ENCODE measurements at places on chromosomes 2 and 18.

GRCh38 chr18:77658299-77658662 lies 408.6 kb downstream of the GALR1 start:
- no peak for DNase-seq

DNA sequence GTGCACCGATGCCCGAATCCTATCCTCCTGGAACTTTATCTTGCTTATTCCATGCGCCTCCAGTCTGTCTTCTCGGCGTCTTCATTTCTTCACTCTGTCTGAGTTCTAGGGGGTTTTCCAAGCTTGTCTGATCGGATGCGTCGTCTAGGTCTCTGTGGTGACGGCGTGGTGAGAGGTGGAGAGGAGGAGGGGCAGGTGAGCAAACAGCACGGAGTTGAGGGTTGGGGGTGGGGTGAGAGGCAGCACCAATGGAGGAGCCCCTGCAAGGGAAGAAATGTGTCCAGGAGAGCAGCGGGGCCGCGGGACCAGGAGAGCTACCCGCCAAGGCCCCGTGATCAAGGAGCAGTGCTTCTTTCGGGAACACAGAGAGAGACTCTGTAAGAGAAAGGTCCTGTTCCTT lies 131.3 kb upstream of the TWIST2 start:
- no peak for DNase-seq

DNA sequence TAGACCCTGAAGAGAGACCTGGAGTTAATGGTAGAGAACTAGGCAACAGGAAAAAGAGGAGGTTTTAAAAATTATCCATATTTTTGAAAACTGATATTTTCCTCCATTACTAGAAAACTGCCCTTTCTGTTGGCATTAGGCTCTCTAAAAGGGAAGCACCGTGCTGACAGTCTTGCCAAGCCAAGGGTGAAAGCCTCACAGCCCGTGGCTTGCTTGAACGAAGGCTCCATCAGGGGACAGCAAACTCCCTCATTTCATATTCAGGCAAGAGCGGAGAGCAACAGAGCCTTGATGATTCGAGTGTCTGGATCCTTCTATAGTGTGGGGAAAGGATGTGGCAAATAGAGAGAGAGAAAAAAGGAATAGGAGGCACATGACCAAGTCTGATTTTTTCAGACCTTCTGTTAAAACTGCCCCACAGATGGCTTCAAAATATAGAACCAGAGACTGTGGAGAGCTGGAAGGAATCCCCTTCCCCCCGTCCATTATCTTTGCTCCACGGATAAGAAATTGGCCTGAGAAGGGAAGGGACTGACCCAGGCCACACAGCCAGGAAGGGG lies 67.0 kb downstream of the CACNB4 start:
- DNase-seq: no peak

- DNase-seq: no peak
Measured at GRCh38 chr2:156505696-156506095, 69.5 kb downstream of the GPD2 start.

DNA sequence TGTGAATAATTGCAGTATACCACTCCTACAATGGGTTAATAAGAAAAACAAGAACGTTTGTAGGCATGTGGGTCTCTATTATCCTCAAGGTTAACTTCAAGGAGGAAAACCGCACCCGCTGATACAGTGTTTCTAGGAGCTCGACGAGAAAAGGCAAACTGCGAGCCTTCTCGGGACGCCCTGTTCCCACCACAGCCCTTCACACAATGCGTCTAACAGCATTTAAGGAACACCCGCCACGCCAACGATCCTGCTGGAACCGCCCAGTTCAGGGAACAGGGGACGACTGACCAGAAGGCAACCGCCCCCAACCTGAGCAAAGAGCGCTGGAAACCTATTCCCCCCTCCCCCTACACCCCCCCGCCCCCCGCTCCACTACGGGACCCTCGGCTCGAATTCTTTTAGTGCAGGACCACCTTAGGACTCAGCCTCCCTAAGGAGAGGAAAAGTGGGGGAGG lies 710 bp upstream of the TMSB10 start:
- DNase-seq: peak; percentile 36

- DNase-seq: peak; percentile 74
Measured at GRCh38 chr2:14903709-14904374, 271.3 kb downstream of the LRATD1 start.

DNA sequence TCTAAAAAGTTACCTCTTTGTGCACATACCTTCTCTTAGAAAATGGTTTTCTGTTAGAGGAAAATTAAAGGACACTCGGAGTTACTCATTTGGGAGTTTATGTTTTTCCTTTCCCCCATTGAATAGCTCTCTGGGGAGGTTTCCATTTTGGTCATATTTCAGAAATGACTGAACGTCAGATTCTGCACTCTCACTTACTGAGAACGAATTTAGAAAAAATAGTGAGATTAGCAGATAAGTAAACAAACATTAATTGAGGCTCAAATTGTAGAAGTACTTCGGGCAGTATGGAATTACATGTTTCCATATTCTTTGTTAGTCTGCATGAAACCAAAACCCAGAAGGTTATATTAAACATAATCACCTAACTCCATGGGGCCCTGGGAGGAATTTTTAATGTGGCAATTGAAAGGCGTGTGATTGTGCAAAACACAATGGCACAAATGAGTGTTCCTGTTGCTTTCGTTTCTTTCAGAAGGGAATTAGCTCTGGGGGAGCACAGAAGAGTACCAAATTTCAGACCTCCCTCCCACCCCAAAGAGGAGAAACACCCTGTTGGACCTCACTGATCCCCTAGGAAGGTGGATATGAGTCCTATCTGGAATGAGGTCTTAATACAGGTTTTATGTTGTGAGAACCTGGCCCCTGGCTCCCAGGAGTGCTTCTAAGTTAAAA lies 212.3 kb downstream of the BCL2 start:
- DNase-seq: no peak

DNA sequence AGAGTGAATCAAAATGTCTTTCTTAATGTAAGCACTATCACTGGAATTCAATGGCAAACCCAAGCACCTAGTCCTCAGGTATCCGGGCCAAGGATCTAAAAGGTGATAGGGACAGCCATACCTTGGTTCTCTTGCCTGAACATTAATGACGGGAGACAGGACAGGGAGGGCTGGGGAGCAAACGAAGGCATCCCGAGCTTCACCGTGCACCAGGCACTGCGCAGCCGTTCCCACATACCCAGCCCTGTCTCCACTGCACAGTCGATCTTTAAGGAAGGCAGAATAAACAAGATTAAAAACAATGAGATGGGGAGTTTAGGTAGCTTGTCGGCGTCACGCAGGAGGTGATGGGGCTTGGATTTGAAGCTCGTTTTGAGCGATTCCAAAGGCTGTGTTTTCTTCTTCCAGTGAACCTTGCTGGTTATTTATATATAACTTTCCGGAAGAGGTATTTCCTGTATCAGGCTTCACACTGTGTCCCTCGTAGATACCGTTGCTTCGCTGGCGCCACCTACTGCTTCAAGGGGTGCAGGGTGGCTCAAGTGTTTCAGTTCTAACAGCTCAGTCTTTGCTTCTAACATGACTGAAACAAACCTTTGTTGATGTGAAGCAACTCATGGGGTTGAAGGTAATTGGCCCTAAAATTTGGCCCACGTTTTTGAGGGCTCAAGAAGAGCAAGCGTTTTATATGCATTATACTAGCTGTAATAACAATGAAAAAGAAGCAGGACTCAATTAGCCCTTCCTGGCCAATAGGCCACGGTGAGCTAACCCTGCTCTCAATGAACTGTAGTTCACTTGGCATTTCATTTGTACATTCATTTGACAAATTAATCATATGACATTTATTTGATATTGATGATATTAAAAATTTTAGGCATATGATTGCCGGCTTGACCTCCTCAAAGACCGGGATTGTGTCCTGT lies 77.4 kb downstream of the DCDC2C start:
- DNase-seq: peak; percentile 64

GRCh38 chr2:175648577-175649063 lies 353.4 kb downstream of the LNPK start:
- no peak for DNase-seq

DNA sequence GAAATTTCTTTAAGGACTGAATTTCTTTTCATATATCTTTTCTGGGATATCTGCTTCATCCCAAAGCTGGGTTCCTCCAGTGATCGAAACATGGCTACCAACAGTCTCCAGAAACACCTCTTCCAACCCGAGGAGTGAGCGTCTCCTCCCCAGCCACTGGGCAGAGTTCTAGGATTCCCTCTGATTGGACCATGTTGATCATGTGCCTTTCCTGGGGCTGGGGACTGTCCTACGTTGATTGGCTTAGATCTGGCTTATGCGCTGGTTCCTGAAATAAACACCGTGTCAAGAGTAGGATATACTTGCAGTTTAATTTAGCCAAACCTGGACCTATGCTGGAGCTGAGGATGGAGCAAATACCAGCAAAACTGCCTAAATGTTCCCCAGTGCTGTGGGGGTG lies 55.5 kb upstream of the SLC16A14 start:
- DNase-seq: no peak

- no peak for DNase-seq
Measured at GRCh38 chr2:106078096-106078495, 116.0 kb downstream of the UXS1 start.

DNA sequence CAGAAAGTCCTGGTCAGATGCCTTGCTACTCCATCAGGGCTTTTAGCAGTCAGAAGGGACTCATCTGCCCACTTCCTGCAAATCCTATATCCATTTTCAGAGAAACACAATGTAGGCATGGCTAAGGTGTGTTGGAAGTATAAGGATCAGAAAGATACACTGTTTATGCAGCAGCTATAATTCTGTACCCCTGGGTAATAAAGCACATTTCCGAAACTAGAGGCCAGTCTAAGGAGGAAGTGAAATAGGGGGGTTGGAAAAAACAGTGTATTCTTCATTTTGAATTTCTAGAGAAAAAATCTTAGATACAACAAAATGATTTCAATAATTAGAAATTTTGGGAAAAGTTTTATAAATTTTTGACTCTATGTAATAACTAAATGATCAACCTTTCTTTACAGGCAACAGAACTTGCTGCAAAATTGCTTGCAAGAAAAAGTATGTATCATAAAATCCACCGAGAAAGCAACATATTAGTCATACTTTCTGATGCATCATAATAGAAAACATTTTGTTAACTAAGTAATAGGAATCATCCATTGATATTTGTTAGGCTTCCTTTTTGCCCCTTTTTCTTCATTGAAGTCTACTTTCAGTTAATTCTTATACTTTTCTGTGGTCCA lies 47.4 kb downstream of the FSIP2 start:
- no peak for DNase-seq

- DNase-seq: no peak
Measured at GRCh38 chr18:73758446-73758845, 389.2 kb downstream of the FBXO15 start.

- no peak for DNase-seq
Measured at GRCh38 chr2:101256316-101256715, 3.6 kb downstream of the CNOT11 start.

DNA sequence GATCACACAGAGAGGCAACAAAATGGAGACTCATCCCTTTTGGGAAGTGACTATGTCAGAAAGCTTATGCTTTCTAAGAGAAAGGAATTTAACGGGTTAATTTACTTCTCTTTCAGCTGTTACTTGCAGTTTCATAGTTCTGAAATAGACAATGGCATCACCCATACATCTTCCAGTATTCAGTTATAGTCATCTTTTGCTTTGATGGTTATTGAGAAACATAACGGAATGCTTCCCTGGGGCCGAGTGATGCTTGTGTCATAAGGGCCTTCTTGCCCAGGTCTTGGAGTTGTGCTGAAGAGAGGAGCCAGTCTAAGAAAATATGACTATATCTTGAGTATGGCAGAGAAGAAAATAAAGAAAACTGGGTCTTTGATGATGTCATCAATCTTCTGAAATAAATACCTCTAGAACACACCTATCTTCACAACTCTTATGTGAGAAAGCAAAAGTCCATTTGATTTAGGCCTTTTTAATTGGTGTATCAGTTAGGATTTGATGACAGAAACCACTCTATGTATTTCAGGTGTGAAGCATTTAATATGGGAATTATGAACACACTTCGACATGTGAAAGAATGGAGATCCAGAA lies 328.2 kb downstream of the LRRTM4 start:
- DNase-seq: no peak

GRCh38 chr2:240425697-240426096 lies 9.8 kb upstream of the GPC1 start:
- no peak for DNase-seq

DNA sequence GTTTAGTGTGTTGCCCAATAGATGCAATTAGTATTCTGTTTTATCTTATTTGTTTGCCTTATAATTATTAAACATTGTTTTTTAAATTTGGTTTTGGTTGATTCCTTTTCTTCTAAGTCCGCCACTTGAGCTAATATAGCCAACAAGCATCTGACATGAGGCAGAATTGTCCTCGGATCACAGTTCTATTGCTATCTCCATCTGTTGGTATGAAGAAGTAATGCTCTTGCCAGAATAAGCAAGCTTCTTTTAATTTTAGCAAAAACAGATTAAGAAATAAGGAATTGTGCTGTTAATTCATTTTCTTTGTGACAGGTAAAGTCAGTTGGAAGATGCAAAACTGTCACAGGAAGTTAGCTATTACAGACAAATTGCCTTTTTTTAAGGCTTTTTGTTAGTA lies 54.3 kb downstream of the R3HDM1 start:
- no peak for DNase-seq

All from NCI-H524 (cell line).